ENCODE measurements at places on chromosomes 3 and 15.

GRCh38 chr15:63677778-63678177, 80.6 kb downstream of the FBXL22 start:
- no peak for DNase-seq

GRCh38 chr3:124995460-124995994, 60.3 kb downstream of the HEG1 start:
- peak; percentile 69 for DNase-seq

- DNase-seq, result no peak
Measured at GRCh38 chr3:124053871-124054270, 61.9 kb upstream of the ROPN1 start.

- no peak for DNase-seq
Measured at GRCh38 chr15:93268066-93268465, 179.1 kb upstream of the RGMA start.

DNA sequence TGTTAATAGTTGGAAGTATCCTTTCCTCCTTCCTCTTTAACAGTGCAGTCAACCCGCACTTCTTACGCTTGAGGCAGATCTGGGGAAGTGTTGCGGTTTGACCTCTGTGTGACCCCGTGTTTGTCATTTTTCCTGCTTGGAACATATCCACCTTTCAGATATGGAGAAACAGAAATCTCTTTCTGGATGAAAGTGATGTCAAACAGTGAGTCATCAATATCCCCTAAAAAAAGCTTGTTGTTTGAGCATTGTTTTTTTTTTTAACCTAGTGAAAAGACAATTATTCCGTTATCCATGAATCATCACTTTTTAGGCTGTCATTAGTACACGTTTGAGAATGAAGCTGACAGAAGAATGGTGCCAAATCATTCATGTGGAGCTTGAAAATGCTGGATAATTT, 293.7 kb downstream of the ARPP21 start:
- peak; percentile 39 for DNase-seq

- DNase-seq, result no peak
Measured at GRCh38 chr3:101943029-101943428, 93.7 kb downstream of the NFKBIZ start.

GRCh38 chr3:129045675-129046036, 14.9 kb upstream of the GP9 start:
- no peak for DNase-seq

DNA sequence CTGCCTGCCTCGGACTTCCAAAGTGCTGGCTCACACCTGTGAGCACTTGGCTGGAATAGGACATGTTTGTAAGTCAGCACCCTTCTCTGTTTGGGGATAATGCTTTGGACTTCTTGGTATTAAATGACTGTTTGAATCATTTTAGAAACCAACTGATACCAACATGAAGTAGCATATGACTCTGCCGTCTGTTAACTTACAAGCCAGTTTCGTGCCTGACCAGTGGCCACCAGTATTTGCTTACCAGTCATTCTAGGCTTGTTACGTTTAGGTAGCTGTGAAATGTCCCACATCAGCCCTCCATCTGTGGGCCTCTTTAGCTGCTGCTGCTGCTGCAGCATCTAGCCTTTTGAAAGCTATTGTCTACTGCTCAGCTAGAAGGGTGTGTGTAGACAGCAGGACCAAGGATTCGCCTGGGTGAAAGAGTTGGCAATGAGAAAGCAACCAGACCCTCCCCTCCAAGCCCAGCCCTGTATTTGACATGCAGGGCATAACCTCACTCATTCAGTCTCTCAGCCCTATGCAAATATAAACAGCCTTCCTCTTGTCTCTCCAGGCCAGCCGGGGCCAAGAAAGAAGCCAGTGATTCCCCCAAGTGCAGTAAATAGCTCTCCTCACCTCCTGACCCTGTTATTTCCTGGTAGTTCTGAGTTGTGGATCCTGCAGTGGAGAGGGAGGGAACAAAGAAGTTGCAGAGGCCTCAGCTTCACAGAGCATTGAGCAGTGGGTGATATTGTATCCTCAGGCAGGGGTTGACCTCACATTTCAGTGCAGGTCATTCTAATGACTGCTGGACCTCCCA, 51.0 kb downstream of the NKIRAS1 start:
- peak; percentile 24 for DNase-seq

DNA sequence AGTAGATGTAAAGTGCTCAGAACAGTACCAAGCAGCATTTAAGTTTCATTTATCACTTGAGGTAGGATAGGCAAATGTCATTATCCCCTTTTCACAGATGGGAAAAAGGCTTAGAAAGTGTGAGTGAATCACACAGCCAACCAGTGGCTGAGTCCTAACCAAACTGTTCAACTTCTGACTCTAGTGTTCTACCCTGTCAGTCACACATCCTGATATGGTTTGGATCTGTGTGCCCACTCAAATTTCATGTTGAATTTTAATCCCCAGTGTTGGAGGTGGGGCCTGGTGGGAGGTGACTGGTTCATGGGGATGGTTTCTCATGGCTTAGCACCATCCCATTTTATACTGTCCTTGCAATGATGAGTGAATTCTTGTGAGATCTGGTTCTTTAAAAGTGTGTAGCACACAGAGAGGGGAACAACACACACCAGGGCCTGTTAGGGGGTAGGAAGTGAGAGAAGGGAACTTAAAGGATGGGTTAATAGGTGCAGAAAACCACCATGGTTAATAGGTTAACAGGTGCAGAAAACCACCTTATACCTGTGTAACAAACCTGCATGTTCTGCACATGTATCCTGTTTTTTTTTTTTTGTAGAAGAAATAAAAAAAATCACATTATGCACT, 304.7 kb downstream of the SUCLG2 start:
- no peak for DNase-seq

- no peak for DNase-seq
Measured at GRCh38 chr3:138761002-138761401, 73.7 kb downstream of the PIK3CB start.

DNA sequence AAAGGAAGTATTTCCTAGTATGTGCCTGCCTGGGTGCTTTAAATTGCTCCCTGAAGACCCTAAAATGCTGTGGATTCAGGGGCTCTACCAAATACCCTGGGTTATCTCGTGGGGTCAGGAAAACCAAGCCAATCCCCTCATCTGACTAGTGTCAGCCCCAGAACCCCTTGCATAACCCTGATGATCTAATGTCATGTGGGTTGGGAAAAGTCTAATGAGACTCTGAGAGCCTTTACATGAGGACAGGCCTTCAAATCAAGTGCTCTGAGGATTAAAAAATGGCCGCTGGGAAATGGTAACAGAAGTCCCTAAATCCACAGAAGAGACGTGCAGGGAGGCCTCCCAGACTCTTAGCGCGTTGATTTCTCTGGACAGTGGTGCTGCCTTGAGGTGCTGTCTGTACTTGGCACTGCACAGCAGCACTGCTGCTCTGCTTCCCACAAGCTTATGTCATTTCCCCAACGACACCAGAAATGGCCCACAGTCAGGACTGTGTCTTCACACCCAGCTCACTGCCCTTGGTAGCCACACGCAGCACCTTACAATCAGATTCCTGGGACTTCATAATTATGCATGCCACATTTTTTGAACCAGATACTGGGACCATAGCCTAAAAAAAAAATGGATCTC, 16.6 kb downstream of the EIF4E3 start:
- DNase-seq, result no peak

DNA sequence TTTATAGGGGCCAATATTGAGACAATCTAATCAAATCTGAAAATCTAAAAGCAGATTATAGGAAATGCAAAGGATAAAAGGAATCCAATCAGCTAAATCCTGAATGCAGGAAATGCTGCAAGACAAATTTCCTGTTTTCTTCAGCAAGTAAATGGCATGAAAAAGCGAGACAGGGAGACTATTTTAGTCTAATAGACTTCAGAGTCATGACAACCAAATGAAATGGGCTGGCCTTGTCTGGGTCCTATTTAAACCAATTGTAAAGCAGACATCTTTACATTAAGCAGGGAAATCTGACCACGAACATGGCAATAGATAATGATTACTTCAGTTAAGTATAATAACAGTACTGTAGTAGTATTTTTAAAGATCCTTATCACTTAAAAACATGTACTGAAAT, 2.1 kb downstream of the DBR1 start:
- DNase-seq, result peak; percentile 22

GRCh38 chr3:150483226-150483625, 63.1 kb downstream of the SERP1 start:
- no peak for DNase-seq

GRCh38 chr3:109070211-109070610, 47.7 kb downstream of the MORC1 start:
- DNase-seq, result no peak

- DNase-seq, result no peak
Measured at GRCh38 chr3:48581621-48582481, 13.3 kb downstream of the COL7A1 start.

GRCh38 chr3:171776411-171776810, 33.9 kb downstream of the PLD1 start:
- DNase-seq, result no peak

DNA sequence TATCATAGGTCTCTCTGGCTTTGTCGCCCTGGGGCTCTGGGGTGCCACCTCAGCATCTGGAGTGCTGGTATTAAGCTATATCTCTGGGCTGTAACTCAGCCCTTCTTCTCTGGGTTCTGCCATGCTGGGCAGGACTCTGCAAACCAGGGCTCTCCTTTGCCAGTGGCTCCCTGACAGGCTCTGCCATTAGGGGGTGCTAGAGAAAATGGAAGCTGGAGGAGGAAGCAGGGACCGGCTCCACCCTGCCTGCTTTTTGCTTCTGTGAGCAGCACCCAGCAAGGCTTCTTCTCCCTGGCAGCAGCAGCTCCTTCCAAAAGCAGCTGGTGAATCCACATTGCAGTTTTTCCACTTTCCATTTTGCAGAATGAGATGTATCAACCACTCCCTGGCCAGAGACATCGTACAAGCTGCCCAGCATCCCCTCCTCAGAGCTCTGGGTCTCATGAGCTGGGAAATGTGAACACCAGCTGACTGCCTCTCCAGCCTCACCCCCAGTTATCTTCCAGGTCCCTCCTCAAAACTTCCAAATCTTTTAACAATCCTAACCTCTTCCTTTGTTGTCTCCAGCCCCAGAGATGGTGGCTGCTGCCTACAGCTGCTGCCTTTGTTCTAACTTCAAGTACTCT, 165.0 kb downstream of the ABHD5 start:
- DNase-seq, result peak; percentile 76

GRCh38 chr3:170320461-170321121, 36.9 kb upstream of the SKIL start:
- no peak for DNase-seq

DNA sequence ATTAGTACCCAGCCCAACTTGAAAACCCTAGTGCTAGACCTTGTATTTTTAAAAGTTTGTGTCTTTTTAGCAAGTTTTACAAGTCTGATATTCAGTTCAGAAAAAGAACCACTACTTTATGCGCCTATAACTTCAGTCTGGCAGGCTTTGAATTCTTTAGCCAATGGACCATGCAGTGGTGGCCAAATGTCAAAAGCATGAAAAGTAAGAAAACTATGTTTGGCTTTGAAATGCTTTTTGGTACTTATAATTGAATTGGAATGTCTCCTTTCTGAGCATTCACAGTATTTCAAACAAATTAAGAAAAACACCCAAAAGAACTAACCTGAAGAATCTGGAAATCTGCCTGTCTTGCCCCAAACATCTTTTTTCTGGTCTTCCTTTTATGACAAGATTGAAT, 12.8 kb downstream of the WDR48 start:
- no peak for DNase-seq

DNA sequence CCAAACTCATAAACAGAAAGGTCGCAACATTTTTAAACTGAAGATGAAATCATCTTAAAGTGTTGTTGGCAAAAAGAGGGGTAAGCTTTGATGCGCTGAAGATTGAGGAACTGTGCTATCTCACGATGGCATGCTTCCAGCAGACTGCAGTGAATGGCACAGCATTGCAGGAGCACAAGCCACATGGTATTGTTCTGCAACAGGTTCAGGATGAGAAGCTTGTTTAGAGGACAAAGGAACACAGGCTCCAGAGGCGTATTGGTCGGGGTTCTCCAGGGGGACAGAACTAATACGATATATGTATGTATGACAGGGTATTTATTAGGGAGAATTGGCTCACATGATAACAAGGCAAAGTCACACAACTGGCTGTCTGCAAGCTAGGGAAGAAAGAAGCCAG, 13.8 kb upstream of the PLD1 start:
- peak; percentile 44 for DNase-seq

DNA sequence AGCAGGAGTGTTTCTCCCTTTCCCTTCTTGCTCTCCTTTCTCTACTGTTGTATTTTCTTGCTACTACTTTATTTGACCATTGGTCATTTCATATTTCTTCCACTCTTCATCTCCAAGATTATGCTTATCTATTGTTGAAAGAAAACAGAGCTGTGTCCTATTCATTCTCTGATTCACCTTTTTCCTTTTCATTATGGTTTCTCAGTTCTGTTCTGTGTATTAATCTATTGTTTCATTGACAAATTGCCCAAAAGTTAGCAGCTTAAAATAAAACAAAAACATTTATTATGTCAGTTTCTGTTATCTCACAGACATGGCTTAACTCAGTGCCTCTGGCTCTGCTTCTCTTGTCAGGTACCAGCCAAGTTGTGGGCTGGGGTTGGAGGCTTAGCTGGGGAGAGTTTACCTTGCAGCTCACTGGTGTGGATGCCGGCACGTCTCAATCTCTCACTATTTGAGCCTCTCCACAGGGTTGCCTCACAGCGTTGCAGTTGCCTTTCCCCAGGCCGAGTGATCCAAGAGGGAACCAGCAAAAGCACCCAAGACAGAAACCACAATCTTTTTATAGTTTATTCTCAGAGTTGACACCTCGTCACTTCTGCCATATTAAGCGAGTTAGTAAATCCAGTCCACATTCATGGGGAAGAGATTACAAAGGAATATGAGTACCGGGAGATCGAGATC, 36.9 kb upstream of the FILIP1L start:
- no peak for DNase-seq

Data from KBM-7 (cell line).